ENCODE measurements at places on chromosomes 16 and 17. TPM values are rescaled to one million over a fixed set of nuclear protein-coding genes. Genes with fewer than 3 reads are reported as not detected.

Gene COX6A2
- total RNA-seq, result not detected

GRCh38 chr17:45156242-45156641 lies 5.4 kb upstream of the HEXIM2 start:
- peaks cover 69% of the 10 kb centered on the region for H3K4me1 ChIP-seq
- no peaks in the 10 kb centered on the region for H3K27me3 ChIP-seq
- H3K4me3 ChIP-seq, result no peak overlapping the region
- DNase-seq, result peak; percentile 2
- H3K27ac ChIP-seq, result no peak overlapping the region
- H3K36me3 ChIP-seq, result no peaks in the 10 kb centered on the region

GRCh38 chr16:62954144-62955032 lies 918.1 kb upstream of the CDH8 start:
- no peaks in the 10 kb centered on the region for H3K4me1 ChIP-seq
- no peak overlapping the region for H3K27ac ChIP-seq
- H3K36me3 ChIP-seq, result no peaks in the 10 kb centered on the region
- H3K27me3 ChIP-seq, result no peaks in the 10 kb centered on the region

GRCh38 chr17:29645515-29646051 lies 22.9 kb upstream of the CORO6 start:
- H3K4me3 ChIP-seq, result no peak overlapping the region
- peak; percentile 54 for DNase-seq
- no peaks in the 10 kb centered on the region for H3K27me3 ChIP-seq
- peaks cover 21% of the 10 kb centered on the region for H3K4me1 ChIP-seq
- no peaks in the 10 kb centered on the region for H3K36me3 ChIP-seq
- peak overlapping the region; percentile 72 for H3K27ac ChIP-seq

Data from left lung (tissue), 14 donors.